Activated CD4-positive, alpha-beta T cell treated with anti-CD3 and anti-CD28 coated beads for 4 hours (primary cell): ENCODE measurements at places on chromosomes 2 and 18.

DNA sequence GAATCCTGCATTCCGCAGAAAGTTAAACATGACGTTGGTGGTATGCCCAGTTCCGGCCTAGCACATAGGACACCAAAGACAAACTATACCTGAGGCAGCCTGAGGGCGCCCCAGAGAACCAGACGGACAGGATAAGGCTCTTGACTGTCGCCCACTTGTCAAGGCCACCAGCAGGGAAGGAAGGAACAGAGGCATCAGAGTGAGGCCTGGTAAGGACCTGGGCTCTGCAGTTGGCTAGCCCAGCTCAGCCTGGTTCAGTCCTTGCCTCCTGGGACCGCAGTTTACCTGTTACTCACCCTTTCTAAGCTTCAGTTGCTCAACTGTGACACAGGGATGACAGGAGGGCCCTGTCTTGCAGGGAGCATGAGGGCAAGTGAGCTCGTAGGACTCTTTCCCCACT lies 82.1 kb downstream of the ACTR2 start:
- no peak for DNase-seq

DNA sequence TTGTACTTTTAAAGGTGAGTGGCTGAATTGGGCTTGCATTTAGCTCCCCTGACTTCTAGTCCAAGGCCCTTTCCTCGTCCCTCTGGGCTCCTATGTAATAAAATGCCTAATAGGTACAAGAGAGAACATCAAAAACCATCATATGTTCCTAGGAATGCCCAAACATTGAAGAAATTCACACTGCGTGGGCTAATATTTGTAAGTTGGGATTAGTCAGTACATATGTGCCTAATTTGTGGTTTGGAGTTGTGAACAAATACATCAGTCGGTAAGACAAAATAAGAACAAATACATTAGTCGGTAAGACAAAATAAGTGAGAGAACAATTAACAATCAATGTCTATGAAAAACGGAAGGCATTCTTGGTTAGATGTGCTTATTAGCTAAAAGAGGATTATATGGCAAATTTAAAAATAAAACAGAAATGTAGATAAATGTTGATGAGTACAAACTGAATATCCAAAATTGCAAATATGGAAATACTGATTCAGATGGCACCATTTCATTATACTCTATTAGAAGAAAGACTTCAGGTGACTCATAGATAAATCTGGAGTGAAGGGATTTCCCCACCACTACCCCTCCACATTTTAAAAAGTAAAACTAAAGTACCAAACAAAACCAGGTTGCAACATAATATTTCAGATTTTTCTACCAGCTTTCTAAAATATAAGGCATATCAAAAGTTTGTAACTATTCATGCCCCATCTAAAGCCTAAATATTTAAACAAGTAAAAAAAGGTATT lies 325.4 kb downstream of the ZEB2 start:
- no peak for DNase-seq

- no peak for DNase-seq
These were observed 17.8 kb downstream of the RFTN2 start for GRCh38 chr2:197657562-197657961.

DNA sequence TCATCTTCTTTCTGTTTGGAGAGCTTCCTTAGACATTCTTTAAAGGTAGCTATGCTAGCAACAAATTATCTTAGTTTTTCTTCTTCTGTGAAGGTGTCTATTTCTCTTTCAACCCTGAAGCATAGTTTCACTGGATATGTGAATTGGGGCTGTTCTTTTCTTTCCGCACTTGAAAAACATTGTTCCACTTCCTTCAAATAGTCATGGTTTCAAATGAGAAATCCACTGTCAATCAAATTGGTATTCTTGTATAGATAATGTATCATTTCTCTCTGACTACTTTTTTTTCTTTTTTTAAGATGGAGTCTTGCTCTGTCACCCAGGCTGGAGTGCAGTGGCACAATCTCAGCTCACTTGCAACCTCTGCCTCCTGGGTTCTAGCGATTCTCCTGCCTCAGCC lies 254.0 kb downstream of the ANAPC1 start:
- DNase-seq = no peak

- no peak for DNase-seq
These were observed 427.7 kb downstream of the NBAS start for GRCh38 chr2:15133461-15133860.
